Neural crest cell (in vitro differentiated cells): ENCODE measurements at places on chromosomes 1 and 21. TPM values are rescaled to one million over a fixed set of nuclear protein-coding genes. Genes with fewer than 3 reads are reported as not detected.

DNA sequence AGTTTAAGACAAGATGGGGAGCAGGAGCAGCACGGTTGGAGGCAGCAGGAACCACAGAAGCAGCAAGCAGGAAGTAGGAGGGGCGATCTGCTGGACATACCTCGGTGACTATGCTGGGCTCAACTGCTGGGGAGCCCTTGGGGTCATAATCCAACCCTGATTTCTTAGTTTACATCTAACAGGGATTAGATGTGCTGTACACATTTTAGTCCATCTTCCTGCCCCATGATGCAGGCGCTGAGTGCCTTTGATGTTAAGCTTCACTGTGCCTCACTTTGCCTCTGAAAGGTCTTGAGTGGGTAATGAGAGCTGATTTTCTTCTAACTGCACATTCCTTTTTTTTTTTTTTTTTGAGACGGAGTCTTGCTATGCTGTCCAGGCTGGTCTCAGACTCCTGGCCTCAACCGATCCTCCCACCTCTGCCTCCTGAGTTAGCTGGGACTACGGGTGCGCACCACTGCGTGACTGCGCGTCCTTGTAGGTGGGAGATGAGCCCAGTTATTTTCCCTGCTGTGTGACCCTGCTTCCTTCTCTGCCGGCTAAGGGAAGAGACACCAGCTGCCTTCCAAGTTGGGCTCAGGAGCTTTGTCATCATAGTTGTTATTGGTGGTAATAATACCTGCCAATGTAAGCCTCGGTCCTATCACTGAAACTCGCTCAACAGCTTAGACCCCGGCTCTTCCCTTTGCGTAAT lies 1.1 kb upstream of the RCAN3 start:
- no peak for DNase-seq
- H3K4me3 ChIP-seq = peak overlapping the region; percentile 92
- H3K36me3 ChIP-seq = no peaks in the 10 kb centered on the region
- H3K4me1 ChIP-seq = peaks cover 15% of the 10 kb centered on the region
- no peak overlapping the region for H3K27ac ChIP-seq
- peaks cover 87% of the 10 kb centered on the region for H3K27me3 ChIP-seq

- no peak overlapping the region for H3K4me3 ChIP-seq
- H3K36me3 ChIP-seq = no peaks in the 10 kb centered on the region
- H3K27me3 ChIP-seq = peaks cover 91% of the 10 kb centered on the region
- no peaks in the 10 kb centered on the region for H3K4me1 ChIP-seq
- DNase-seq = no peak
- no peak overlapping the region for H3K27ac ChIP-seq
These were observed 10.3 kb downstream of the INSRR start for GRCh38 chr1:156848461-156849150.

DNA sequence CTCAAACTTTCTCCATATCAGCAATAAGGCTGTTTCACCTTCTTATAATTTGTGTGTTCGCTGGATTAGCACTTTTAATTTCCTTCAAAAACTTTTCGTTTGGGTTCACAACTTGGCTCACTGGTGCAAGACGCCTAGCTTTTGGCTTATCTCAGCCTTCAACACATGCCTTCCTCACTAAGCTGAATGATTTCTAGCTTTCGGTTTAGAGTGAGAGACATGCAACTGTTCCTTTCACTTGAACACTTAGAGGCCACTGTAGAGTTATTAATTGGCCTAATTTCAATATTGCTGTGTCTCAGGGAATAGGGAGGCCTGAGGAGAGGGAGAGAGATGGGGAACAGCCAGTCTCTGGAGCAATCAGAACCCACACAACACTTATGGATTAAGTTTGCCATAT lies 41.2 kb upstream of the IFNLR1 start:
- no peaks in the 10 kb centered on the region for H3K27me3 ChIP-seq
- DNase-seq = no peak
- H3K27ac ChIP-seq = no peak overlapping the region
- H3K4me3 ChIP-seq = no peak overlapping the region
- no peaks in the 10 kb centered on the region for H3K36me3 ChIP-seq
- no peaks in the 10 kb centered on the region for H3K4me1 ChIP-seq

DNA sequence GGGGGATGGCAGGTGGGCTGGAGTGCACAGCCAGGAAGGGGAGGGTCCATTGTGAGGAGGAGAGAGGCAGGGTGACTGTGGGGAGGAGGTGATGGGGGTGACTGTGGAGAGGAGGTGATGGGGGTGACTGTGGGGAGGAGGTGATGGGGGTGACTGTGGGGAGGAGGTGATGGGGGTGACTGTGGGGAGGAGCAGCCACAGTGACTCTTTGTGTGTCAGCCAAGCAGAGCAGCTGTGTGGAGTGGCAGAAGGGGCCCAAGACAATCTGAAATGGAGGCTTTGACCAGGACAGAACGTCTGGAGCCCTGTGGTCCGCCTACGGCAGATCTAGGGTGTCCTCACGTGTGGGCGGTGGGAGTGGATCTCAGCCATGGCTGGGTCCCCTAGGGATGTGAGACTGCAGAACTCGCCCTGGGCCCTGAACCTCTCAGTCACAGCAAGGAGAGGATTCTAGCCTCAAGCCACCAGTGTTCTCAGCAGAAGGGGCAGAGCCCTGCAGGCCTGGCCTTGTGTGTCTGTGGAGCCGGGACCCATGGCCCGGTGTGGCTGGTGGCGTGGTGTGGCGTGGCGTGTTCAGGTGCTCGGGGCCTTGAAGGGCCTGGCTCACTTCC lies 81.5 kb downstream of the OBSCN start:
- no peak for DNase-seq
- no peaks in the 10 kb centered on the region for H3K4me1 ChIP-seq
- no peak overlapping the region for H3K4me3 ChIP-seq
- H3K27me3 ChIP-seq = no peaks in the 10 kb centered on the region
- H3K36me3 ChIP-seq = peaks cover 16% of the 10 kb centered on the region
- H3K27ac ChIP-seq = peak overlapping the region; percentile 8

DNA sequence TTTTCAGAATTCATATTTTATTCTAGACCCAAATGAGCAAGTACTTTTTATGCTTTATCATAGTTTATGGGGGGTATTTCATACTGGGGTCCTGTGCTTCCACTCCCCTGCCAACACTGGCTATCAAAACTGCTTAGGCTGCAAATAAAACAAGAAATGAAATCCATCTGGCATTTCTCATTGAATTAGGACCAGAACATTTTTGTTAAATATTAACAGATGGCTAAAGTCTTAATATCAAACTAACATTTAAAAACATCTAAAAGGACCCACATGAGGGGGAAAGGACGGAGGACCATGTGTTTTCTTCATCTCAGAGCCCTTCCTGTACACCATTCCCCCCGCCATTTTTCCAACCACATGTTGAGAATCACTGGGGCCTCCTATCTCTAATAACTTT lies 167.5 kb upstream of the C1orf105 start:
- H3K4me3 ChIP-seq = no peak overlapping the region
- no peaks in the 10 kb centered on the region for H3K36me3 ChIP-seq
- peaks cover 8% of the 10 kb centered on the region for H3K4me1 ChIP-seq

DNA sequence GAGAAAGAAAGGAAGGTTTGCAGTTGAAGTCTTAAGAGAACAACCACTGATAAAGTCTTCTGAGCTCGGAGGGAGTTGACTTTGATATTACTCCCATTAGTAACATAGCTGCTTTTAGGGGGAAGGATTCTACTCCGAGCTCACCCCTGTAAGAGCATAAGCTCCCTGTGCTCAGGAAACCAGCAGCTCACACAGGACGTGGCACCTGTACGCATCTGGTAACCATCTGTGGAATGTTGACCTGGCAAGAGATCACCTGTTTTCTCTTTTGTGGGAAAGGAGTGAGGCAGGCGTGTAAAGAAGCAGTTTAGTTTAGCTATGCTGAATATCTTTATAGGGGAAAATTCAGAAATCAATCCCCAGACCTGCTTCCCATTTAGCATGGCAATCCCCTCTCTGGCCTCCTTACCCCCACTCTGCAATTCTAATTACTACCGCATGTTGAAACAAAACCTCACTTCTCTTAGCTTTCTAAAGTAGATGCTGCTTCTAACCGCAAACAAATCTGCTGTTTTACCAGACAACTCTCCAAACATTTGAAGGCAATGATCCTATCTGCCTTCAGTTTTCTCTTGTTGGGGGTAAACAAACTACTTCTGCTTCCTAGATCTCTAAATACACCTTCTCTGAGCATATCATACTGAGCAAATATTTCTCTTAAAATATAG lies 121.8 kb upstream of the KCNK1 start:
- no peak overlapping the region for H3K27ac ChIP-seq
- H3K4me3 ChIP-seq = no peak overlapping the region
- no peaks in the 10 kb centered on the region for H3K36me3 ChIP-seq
- H3K27me3 ChIP-seq = peaks cover 8% of the 10 kb centered on the region
- DNase-seq = no peak

DNA sequence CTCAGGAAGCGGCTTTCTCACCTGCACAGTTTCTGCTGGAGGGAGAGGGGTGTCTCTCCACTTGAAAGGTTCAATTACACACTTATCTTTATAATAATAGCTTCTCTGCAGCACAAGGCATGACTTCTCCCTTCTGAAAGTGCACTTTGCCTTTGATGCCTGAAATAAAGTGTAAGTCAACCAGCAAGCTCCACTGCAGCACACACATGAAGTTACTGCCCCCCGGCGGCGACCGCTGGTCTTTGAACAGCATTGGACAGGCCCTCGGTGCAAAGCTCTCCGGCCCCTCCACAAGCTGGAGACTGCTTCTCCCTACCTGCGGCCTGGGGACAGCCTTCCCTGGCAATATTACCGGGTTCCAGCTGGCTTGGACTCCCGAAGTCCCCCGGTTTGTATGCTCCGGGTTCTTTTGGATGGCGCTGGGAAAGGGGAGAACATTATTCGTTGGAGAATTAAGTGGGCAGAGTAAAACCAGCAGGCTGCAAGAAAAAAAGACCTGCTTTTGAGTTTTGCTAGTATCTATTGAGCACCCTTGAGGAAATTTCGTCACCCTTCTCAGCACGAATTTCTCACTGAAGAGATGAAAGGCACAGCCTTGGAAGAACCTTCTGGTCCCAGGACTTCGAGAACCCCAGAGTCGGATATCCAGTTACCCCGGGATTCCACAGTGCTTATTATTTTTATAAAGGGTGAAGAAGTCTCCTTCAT lies 11.8 kb downstream of the RCAN1 start:
- no peaks in the 10 kb centered on the region for H3K27me3 ChIP-seq
- H3K36me3 ChIP-seq = no peaks in the 10 kb centered on the region
- H3K4me1 ChIP-seq = peaks cover 11% of the 10 kb centered on the region
- peak; percentile 79 for DNase-seq
- no peak overlapping the region for H3K27ac ChIP-seq
- H3K4me3 ChIP-seq = no peak overlapping the region

- H3K27me3 ChIP-seq = peaks cover 82% of the 10 kb centered on the region
- H3K4me1 ChIP-seq = peaks cover 21% of the 10 kb centered on the region
- H3K27ac ChIP-seq = no peak overlapping the region
- peak overlapping the region; percentile 87 for H3K4me3 ChIP-seq
These were observed 1.6 kb downstream of the TENT5C start for GRCh38 chr1:117607471-117607870.

- H3K4me3 ChIP-seq = peak overlapping the region; percentile 49
- no peaks in the 10 kb centered on the region for H3K36me3 ChIP-seq
- no peak for DNase-seq
- H3K27ac ChIP-seq = no peak overlapping the region
- H3K27me3 ChIP-seq = peaks cover 68% of the 10 kb centered on the region
These were observed 3.1 kb upstream of the PRKCZ start for GRCh38 chr1:2046953-2047748.

DNA sequence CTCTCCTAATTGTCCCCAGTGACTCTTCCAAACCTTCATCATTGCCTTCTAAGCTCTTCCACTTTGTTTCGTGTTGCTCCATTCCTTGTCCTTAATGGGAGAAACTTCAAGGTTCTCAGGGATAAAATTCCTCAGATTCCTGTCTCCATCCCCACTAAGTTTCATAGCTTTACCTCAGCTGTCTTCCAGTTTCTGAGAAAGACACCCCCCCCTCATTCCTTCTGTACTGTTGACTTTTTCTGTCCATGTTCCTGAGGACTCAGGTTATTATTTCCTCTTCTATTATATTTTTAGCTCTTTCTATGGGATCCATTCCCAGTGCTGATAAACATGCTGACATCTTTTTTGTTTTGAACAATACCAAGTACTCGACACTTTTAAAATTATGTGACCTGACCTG lies 215.3 kb upstream of the PTGFR start:
- DNase-seq = no peak
- no peaks in the 10 kb centered on the region for H3K36me3 ChIP-seq
- H3K4me1 ChIP-seq = no peaks in the 10 kb centered on the region
- H3K27me3 ChIP-seq = peaks cover 40% of the 10 kb centered on the region

DNA sequence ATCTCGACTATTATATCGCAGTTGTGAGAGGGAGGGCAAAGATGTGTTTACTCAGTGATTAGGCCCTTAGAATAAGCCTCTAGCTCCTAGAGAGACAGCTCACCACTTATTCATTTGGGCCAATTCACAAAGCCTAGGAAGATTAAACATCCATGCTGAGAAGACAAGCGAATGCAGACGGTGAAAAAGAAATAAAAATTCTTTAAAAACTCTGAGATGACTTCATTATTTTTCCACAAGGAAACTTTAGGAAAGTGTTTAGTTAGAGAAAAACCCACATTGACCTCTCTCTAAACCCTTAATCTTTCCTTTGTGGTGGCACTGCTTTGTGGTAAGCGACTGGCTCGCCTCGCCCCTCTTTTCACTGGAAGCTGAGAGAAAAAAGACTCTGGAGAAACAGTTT lies 146.8 kb upstream of the DMRTA2 start:
- H3K27ac ChIP-seq = peak overlapping the region; percentile 92
- no peaks in the 10 kb centered on the region for H3K27me3 ChIP-seq
- H3K4me1 ChIP-seq = peaks cover 27% of the 10 kb centered on the region
- no peak overlapping the region for H3K4me3 ChIP-seq
- no peak for DNase-seq
- no peaks in the 10 kb centered on the region for H3K36me3 ChIP-seq

GRCh38 chr1:30312226-30312625 lies 411.2 kb downstream of the MATN1 start:
- no peaks in the 10 kb centered on the region for H3K4me1 ChIP-seq
- no peak overlapping the region for H3K27ac ChIP-seq
- no peak overlapping the region for H3K4me3 ChIP-seq
- DNase-seq = no peak
- no peaks in the 10 kb centered on the region for H3K36me3 ChIP-seq

DNA sequence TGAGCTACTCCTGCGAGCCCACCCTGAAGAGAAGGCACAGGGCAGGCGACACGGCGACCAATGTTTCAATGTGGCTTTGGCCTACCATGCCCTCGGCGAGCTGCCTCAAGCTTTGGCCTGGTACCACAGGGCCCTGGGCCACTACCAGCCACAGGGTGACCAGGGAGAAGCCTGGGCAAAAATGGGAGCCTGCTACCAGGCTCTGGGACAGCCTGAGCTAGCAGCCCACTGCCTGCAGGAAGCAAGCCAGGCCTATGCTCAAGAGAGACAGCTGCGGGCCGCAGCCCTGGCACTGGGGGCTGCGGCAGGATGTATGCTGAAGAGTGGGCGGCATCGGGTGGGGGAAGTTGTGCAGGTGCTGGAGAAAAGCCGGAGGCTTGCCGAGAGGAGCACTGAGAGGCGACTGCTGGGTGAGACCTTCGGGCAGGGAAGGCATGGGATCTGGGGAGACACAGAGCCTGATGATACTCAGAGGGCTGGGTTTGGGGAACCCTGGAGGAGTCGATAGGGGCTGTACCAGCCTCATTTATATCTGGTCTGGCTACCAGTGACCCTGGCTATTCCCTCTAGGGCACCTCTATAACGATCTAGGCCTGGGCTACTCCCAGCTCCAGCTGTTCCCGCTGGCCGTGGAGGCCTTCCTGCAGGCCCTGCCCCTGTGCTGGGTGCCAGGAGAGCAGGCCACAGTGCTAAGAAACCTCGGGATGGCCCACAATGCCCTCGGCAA lies 2.3 kb downstream of the TTC24 start:
- no peak overlapping the region for H3K4me3 ChIP-seq
- H3K36me3 ChIP-seq = no peaks in the 10 kb centered on the region
- H3K4me1 ChIP-seq = peaks cover 15% of the 10 kb centered on the region
- H3K27me3 ChIP-seq = no peaks in the 10 kb centered on the region
- no peak for DNase-seq

The RORC gene
- 0.12 TPM in 1 of 2 replicates, not detected in the other for total RNA-seq

The CDK18 gene
- total RNA-seq = 26.4 and 30.8 TPM in 2 replicates

The UMODL1 gene
- not detected in 2 replicates for total RNA-seq
